ENCODE measurements at places on chromosomes 12 and 14. TPM values are rescaled to one million over a fixed set of nuclear protein-coding genes. Genes with fewer than 3 reads are reported as not detected.

ADAM21 gene
- not detected for total RNA-seq

SLC10A1 gene
- not detected for total RNA-seq

KLHDC1 gene
- 0.30 TPM for total RNA-seq

C12orf57 gene
- 322 TPM for total RNA-seq

INHBC gene
- total RNA-seq = not detected

SLC6A13 gene
- total RNA-seq = 0.31 TPM

FAM181A gene
- not detected for total RNA-seq

TAS2R20 gene
- 0.07 TPM for total RNA-seq

AQP2 gene
- not detected for total RNA-seq

Data from A549 treated with Hydrocortisone at 1 μM for 4 hours (cell line).